Esophagus squamous epithelium (tissue), 5 donors: ENCODE measurements at places on chromosomes 11 and 22.

DNA sequence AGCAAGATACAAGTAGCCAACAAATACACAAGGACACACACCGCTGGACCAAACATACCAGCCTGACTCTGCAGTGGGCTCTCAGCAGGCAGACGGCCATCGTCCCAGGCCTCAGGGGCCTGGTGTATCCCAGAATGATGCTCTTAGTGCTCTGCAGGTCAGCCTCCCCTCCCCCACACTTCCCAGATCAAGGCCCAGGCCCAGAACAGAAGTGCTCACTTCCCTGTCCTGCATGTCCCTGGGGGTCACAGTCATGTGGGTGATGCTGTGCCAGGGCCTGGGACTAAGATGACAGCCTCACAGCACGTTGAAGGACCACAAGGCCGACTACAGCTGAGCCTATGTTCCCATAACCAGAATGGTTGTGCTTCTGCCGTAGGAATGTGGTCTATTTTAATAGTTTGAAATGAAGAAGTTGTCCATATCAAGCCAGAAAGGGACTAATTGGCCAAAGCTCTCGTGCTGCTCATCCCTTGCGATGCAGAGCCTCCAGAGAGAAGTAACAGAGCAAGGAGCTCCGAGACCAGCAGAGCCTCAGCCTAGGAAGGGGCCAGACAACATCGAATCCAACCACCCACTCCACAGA, 48.6 kb downstream of the GAB4 start:
- DNase-seq = no peak

DNA sequence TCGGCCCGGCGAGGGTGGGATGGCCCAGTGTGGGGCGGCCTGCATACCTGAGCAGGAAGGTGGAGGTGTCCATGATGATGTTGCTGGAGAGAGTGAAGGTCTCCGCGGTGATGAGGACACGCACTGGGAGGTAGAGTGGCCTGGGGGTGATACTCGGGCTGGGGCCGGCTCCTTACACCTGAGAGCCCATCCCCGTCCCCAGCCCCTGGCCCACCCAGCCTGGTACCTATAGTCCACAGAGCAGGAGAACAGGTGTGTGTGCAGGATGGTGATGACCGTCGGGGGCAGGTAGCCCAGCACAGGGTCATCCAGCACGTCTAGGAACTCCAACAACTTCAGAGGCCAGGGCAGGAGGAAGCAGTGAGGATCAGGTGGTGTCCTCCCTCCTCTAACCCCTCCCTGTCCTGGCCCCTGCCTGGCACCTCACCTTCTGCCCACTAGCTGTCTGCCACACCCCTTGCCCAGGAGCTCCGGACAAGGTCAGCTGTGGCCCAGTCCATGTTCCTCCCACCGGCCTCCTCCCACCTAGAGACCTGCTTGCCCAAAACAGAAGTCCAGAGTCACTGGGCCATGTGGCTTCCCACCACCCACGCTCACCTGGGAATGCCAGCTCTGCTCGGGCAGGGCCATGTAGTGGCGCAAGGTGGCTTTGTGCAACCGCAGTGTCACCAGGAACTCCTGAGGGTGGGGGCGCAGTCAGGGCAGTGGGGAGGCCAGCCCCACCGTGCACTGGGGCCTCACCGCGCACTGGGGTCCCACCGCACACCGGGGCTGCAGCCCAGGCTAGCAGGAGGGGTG, 11.3 kb downstream of the ATG2A start:
- DNase-seq = no peak

DNA sequence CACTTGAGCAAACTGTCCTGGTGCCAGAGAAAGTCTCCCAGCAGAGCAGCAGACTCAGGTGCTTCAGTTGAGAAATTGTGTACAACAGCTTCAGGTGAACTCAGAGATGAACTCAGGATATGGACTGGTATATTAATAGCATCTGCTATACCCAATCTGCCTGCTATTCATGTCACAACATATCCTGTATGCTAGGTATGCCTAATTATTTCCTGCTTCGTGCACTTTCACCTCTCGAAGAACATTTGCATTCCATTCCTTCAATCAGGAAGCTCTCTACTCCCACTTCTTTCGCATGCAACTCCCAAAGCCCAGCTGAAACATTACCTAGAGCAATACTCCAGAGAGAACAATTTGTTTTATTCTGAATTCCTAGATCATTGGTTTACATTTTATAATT, 207.7 kb downstream of the KCNA4 start:
- DNase-seq = no peak

GRCh38 chr11:27292637-27293010, 70.4 kb downstream of the CCDC34 start:
- no peak for DNase-seq

GRCh38 chr11:32821517-32821916, 8.2 kb upstream of the PRRG4 start:
- no peak for DNase-seq

- no peak for DNase-seq
Observed at GRCh38 chr11:132111838-132112237, 741.4 kb downstream of the NTM start.

GRCh38 chr11:2663506-2663905, 36.3 kb downstream of the KCNQ1OT1 start:
- DNase-seq = no peak

GRCh38 chr11:112279901-112280267, 19.2 kb upstream of the PLET1 start:
- no peak for DNase-seq

- no peak for DNase-seq
Observed at GRCh38 chr11:66985508-66986177, 10.5 kb downstream of the C11orf86 start.

DNA sequence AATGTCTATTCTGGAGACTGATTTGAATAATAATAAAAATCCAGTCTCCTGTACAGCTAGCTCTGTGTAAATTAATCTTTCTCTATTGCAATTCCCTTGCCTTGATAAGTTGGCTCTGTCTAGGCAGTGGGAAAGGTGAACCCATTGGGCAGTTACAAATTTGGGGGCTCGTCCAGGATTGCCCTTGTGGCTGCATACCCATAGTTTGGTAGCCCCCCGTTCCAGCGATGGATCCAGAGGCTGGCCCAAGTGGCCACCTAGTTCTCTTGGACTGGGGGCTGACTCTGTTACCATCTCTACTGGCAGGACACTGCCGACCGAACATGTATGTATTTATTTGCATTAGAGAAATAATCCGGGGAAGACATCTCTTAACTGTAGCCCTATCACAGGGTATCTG, 326.2 kb upstream of the PDGFD start:
- DNase-seq = no peak

DNA sequence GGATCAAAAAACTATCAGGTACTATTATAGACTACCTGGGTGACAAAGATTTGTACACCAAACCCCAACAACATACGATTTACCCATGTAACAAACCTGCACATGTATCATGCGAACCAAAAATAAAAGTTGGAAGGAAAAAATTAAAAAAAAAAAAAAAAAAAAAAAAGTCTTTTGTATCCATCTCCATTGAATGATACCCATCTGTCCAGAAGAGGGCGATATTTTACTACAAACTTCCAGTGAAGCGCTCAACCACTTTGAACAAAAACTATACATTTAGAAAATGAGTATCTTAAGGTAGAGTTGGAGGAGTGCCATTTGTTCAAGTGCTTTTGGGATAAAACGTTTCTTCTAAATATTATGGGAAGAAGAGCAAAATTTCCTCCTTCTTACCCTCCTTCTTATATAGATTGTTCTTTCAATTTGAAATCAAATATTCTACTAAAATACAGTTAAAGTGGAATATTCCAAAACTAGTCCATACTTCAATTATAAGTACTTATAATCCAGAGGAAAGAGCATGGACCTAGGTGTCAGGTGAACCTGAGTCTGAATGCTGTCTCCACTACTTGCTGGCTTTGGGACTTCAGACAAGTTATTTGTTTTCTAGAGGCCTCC, 23.3 kb downstream of the ARL14EP start:
- no peak for DNase-seq

GRCh38 chr22:37017356-37017755, 1.9 kb downstream of the TST start:
- DNase-seq = no peak

DNA sequence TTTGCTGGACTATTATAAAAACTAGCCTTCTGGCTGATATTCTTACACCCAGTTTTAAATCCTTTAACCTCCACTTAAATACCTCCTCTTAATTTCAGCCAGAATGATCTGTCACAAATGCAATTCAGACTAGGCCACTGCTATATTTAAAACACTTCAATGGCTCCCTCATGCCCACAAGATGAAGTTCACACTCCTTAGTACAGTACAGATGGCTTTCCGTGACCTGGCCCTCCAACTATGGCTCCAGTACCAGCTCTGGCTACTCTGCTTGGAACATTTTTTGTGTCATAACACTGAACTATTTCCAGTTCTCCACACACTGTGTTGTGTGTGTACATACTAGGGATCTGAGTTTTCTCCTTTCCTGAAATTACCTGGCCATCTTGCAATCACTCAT, 353.4 kb downstream of the SOX6 start:
- no peak for DNase-seq

- DNase-seq = no peak
Observed at GRCh38 chr11:73215191-73216134, 2.6 kb upstream of the P2RY2 start.

DNA sequence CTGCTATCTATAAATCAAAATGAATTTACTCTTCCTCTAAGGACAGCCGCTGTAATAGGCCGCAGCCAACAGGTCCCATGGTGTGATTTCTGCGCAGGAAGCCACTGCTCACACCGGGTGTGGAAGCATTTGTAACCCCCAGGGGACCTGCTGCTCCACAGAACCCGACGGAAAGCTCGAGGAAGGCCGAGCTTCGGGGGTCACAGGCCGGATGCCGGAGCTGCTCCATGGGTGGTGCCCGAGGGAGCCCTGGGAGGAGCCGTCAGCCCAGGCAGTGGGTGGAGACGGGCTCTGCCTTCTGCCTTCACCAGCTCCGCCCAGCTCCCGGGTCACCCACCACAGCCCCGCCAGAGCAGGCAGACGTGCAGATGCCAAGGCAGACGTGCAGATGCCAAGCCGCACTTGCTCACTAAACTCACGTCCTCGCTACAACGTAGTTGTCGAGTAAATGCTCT, 63.5 kb downstream of the BRD1 start:
- no peak for DNase-seq

DNA sequence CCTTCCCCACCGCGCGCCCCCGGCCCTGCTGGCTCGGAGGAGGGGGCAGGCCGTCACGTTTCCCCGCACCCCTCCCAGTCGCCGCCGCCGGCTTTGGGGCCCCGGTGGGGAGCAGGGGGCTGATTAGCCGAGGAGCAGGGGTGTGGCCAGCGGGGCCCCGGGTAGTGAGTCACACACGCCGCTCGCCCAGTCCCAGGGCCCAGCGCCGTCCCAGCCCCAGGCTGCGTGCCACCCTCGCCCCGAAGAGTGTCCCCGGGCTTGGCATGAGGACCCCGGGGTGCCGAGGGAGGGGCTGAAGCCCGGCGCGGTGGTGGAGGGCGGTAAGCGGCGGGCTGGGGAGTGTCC, 34.4 kb downstream of the PRDM11 start:
- DNase-seq = no peak

- no peak for DNase-seq
Observed at GRCh38 chr11:44770401-44770800, 43.6 kb downstream of the TSPAN18 start.

DNA sequence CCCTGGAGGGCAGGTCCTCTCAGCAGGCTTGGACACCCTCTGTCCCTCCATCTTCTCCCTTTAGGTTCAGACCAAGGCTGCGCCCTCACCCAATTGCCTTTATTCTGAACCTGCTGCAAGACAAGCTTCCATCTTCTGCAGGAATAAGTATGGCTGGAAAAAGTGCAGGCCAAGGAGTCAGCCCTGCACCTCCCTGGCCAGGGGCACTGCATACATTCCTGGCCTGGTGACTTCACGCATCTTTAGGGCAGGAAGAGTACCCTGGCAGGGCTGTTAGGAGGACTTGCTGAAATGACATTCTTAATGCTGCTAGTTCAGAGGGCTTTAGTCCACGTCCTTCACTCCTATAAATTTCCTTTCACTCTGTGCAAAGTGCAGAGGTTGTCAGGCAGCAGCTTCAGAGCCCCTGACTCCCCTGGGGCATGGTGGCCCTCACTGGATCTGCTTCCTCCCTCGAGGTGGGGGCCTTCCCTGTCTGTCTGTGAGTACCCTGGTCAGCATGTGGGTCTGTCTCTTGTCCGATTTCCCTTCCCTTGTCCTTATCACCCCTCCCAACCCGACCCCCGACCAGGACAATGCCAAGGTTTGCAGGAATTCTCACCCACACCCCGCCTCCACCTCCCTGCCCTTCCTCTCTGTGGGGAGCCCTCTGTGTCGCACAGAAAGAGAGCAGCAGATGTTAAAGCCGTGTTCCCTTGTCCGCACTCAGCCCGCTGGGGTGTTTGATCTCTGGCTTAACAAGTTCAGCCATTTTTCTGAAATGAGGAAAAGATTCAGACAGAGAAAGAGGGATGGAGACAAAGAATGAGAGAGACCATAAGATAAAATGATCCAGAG, 124.5 kb upstream of the SYT13 start:
- no peak for DNase-seq

DNA sequence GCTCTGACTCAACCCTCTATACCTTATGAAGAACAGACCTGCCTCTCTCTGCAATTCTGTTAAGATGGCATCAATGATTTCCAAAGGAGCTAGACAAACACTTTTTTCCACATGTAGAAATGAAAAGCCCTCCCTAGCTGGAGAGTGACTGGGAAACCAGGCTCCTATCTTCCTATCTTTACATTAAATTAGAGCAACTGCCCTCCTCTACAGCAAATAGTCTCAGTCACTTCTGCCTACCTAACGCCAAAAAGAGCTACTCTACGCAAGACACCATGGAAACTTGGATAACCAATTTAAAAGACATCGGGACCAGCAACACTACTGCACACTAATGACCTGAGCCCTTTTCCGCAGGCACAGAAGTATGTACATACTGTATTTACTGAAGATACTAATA, 84.8 kb downstream of the MICAL3 start:
- DNase-seq = no peak

GRCh38 chr11:95886462-95886861, 37.4 kb downstream of the MTMR2 start:
- no peak for DNase-seq

DNA sequence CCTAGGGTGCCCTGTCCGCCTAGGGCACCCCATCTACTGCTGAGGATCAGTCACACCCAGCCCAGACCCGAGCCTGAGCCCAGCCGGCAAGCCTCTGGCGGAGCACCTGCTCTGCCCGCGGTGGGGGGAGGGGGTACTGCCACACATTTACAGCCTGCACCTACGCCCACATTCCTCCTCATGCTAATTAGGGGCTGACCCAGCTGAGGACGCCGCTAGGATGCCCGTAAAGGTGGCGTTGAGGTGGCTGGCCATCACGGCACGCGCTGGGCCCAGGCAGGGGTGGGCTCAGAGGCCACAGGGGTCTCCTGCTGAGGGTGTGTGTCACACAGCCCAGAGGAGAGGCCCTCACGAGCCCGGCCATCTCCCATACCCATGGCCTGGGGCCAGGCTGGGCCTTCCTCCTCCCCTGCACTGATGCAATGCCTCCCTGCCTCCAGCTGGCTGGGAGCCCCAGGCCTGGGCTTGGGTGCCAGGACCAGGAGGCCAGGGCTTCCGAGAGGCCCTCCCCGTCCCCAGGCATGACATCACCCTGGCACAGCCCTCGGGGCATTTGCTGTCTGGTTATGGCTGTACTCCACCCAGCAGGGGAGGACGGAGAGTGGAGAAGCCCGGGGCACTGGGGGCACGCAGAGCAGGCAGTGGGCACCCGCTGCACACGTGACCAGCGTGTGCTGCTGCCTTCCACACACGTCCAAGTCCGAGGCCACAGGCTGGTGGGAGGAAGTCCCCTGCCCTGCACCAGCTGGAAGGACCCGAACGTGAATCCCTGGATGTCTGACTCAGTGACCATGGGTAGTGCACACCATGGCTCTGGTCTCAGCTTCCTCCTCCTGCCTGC, 12.7 kb downstream of the DUSP8 start:
- no peak for DNase-seq
